NCI-H187 (cell line): ENCODE measurements at places on chromosomes 2 and 18.

- DNase-seq, result no peak
These were observed 228.3 kb downstream of the SRBD1 start for GRCh38 chr2:45382744-45383143.

- no peak for DNase-seq
These were observed 1.4 kb upstream of the REEP1 start for GRCh38 chr2:86338778-86339295.

DNA sequence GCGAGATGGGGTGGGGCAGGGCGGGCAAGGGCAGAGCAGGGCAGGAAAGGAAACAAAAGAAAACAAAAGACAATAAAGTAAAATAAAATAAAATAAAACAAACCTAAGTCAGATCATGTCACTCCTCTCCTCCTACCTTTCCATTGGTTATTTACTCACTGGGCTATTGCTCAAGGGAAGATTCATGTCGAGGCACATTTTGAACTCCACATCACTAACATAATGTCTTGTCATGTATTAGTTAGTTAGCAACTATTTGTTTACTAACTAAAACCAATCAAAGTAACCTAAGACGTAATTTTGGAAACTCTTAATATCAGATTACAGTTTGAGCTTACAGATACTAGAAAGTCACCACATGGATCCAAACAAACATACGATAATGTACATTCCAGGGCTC, 2.2 kb downstream of the C1D start:
- DNase-seq, result no peak

- DNase-seq, result no peak
These were observed 42.7 kb upstream of the IL1RL1 start for GRCh38 chr2:102268510-102269199.

GRCh38 chr2:100247256-100248043, 74.9 kb downstream of the LONRF2 start:
- no peak for DNase-seq

DNA sequence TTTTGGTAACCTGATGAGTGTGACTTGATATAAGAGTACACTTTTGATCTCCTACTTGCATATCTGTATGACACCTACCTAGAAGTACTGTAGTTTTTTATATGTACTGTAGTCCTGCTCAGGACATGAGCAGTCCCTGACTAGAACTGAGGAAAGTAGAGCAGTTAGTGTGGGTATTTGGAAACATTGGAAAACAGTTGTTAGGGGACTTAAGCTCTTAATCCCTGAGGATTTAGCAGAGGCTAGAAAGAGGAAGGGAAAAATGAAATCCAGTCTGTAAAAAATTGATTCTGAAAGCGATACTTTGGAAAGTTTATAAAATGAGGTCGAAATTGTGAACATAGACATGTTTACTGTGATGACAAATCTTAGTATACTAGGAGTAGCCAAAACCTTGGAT, 125.6 kb downstream of the NCOA1 start:
- DNase-seq, result no peak

GRCh38 chr2:100855606-100856005, 35.7 kb downstream of the NPAS2 start:
- no peak for DNase-seq

- DNase-seq, result no peak
These were observed 10.2 kb upstream of the ANKRD12 start for GRCh38 chr18:9126337-9126736.

DNA sequence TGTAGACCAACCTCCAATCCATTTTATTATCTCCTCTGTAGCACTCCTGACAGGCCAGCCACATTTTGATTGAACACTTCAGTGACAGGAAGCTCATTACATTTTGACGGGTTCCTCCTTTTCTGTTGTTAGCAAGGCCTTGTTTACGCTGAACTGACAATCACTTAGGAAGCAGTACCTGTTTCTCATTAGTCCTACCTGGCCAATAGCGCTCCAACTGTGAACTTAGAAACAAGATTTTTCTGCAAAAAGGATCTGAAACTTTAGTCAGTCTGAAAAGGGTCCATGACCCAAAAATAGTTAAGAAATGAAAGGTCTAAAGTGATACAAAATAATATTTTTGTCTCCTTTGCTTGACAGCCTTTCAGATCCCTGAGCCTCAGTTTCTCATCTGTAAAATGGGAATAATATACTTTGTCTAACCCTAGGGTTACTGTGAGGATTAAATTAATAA, 119.6 kb upstream of the MSTN start:
- DNase-seq, result no peak

- DNase-seq, result no peak
These were observed 22.0 kb upstream of the ODC1 start for GRCh38 chr2:10469955-10470608.

DNA sequence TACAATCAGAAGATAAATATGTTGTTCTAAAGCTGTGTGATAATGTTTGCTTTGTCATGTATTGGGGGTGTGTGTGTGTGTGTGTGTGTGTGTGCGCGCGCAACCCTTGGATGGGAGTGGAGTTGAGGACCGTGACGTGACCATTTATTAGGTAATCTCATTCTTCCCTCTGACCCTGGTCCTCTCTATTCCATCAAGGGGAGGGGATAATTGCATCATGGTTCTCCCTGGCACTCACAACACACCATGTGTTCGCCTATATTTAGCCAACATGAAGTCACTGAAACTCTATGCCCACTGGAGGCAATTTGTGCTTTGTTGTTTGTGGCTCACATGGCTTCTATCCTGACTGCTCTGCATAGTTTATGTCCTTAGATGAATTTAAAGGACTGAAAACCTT, 79.8 kb upstream of the LRPPRC start:
- no peak for DNase-seq

GRCh38 chr18:8300751-8301410, 308.4 kb upstream of the RAB12 start:
- no peak for DNase-seq

- no peak for DNase-seq
These were observed 9.4 kb downstream of the DYSF start for GRCh38 chr2:71462641-71463341.

GRCh38 chr2:12778369-12778768, 61.6 kb downstream of the TRIB2 start:
- DNase-seq, result no peak

- DNase-seq, result no peak
These were observed 130.8 kb upstream of the ID2 start for GRCh38 chr2:8550937-8551621.

GRCh38 chr2:102025583-102026267, 34.0 kb downstream of the IL1R2 start:
- no peak for DNase-seq
